ENCODE measurements at places on chromosomes 7 and 10.

GRCh38 chr7:152759949-152760853 lies 649 bp downstream of the ACTR3B start:
- peak; percentile 24 for DNase-seq

- DNase-seq: no peak
Measured at GRCh38 chr7:78279457-78279856, 480.9 kb downstream of the PHTF2 start.

GRCh38 chr10:49538381-49539319 lies at the start of gene ERCC6:
ERCC6 (minus strand) TSS chr10:49539121.
- DNase-seq: peak; percentile 99

DNA sequence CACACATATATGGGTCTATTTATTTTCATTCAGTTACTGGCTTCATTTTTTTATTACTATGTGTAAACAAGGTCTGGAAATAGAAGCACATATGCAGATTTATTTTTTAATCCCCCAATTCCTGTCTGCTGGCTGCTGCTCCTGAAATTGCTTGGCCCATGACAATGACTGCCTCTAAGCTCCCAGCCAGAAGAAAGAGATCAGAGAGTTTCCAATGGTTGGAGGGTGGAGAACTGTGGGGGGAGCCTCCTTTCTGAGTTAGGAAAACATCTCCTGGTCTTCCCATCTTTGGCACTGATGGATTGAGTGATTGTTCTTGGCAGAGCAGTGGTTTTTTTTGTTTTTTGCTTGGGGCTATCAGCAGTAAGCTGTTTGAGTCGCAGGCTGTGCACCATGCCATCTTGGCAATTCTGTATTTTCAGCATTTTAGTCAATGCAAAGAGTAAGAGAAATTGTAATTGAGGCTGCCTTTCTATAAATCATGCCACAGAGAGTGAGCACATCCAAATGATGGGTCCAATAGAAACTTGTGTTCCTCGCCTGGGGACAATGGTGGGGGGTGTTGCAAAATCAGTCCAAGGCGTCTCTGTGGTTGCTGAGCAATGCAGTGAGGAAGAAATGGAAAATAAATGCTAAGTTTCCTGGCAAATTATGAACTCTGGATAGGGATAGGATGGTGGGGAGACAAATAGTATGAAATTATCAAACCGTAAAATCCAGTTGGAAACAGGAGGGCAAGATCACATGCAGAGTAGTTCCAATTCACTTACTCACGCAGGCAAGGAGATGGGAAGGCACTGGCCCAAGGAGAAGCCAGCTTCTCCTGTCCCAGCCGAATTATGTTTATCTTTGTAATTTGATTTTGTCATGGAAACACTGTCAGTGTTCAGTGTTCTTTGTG lies 382.4 kb downstream of the SORCS3 start:
- no peak for DNase-seq

GRCh38 chr10:97849687-97850402 lies at the start of gene GOLGA7B:
GOLGA7B (plus strand) TSS chr10:97849843; CDS start chr10:97850304, 461 bp downstream.
- no peak for DNase-seq

DNA sequence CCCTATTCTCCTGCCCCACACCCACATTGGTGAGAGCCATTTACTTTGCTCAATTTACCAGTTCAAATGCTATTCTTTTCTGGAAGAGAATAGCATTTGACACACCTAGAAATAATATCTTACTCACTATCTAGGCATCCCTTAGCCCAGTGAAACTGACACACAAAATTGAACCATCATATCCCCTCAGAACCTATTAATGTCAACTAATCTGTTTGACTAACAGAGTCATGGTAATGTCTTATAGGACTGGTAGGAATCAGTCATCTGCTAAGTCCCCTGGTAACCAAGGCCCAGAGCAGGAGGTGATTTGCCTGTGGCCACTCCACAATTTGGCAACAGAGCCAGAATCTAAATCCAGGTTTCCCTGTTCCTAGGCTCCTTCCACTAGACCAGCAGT lies 63.3 kb downstream of the PPP1R3C start:
- no peak for DNase-seq

GRCh38 chr10:11896549-11897200 lies 73.5 kb downstream of the PROSER2 start:
- no peak for DNase-seq

DNA sequence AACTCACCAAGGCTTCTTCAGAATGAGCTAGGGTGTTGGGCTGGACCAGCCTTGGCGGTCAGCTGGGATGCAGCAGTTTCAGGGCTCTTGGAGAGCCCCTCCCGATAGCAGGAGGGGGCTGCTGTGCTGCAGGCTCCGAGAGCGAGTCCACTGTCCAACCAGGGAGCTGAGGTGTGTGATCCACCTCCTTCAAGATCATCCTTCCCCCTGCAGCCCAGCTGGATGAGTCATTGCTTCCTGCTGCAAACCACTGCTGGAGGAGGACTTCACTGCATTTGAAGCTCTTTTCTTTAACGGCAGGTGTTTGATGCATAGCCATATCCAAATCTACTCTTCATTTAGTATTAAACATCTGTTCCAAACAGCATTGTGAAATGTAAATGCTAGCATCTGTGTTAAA lies 54.2 kb upstream of the EBF3 start:
- DNase-seq: no peak

DNA sequence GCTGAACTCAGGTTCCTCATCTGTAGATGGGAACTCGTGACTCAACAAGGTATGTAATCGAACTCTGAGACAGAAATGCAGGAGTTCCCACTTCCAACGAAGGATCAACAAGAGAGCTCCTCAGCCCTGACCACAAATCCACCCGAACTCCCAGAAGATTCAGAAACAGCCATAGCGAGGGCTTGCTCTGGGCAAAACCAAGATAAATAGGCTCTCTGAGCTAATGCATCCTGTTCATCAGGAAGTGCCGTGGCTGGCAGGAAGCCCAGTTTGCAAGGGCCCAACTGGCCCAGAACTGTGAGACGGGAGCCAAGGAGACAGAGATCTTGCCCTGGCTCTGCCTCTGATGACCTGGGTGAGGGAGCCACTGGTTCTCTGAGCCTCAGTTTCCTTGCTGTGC lies 141.7 kb upstream of the PFKP start:
- no peak for DNase-seq

- DNase-seq: no peak
Measured at GRCh38 chr7:69659983-69660382, 61.7 kb downstream of the AUTS2 start.

DNA sequence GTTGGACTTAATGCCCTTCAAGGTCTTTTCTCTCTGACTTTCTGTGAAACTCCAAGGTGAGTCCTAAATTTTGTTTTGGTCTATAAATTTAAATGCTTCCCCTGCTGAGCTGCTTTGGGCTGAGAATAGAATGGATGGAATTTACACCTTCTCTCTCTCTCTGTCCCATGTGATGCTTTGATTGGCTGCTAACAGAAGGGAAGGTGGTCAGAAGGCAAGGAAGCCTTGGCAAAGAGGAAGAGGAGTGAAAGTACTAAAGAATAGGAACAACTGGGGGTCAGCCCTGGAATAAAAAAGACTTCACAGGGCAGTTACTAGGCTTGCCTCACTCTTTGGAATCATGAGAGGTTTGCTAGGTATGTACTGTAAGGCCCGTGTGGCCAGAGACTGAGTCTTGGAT lies 260.2 kb downstream of the AUTS2 start:
- DNase-seq: no peak

DNA sequence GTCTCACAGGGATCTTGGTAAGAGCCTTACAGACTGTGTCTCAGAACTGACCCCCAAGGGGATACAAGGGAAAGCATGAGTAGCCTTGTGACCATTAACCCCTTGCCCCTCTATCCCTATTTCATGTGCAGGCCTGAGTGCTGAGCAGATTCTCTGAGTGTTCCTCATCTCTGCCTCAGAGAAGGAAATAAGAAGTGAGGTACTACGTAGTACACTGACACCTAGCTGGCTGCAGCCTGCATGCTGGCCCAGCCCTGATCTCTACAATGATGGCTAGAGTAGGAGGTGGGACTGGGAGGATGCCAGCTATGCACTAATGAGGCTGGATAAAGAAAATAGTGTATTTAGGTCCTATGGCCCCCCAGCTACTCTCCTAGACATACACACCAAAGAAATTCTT lies 174.9 kb upstream of the HPS1 start:
- DNase-seq: no peak

- peak; percentile 79 for DNase-seq
Measured at GRCh38 chr10:33333260-33334101, 986 bp downstream of the NRP1 start.

DNA sequence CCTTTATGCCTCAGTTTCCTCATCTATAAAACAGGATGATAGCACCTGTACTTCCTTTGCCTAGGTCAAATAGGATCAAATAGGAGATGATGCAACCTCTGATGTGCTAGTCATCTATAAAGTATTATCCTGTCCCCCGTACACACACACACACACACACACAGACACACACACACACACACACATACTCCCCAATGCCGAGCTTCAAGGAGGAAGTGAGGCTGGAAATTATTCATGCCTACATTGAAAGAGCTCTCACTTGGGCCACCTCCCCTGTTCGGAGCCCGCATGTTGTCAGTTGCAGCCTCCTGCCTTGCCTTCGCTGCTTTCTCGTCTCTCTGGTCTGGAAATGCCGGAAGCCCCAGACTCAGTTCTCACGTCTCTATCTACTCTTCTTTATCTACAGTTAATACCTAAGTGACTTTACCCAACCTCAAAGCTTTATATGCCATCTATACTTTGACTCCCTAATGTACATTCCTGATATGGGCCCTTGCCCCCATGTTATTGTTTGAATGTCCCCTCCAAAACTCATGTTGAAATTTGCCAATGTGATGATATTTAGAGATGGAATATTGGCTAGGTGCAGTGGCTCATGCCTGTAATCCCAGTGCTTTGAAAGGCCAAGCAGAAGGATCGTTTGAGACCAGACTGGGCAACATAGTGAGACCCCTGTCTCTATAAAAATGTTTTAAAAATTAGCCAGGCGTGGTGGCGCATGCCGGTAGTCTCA lies 6.9 kb upstream of the UBE2H start:
- DNase-seq: peak; percentile 21

- DNase-seq: no peak
Measured at GRCh38 chr7:121557034-121557892, 161.2 kb upstream of the FAM3C start.

GRCh38 chr7:37416378-37417106 lies 32.1 kb downstream of the ELMO1 start:
- DNase-seq: no peak

- no peak for DNase-seq
Measured at GRCh38 chr7:79653136-79653631, 199.7 kb upstream of the MAGI2 start.

DNA sequence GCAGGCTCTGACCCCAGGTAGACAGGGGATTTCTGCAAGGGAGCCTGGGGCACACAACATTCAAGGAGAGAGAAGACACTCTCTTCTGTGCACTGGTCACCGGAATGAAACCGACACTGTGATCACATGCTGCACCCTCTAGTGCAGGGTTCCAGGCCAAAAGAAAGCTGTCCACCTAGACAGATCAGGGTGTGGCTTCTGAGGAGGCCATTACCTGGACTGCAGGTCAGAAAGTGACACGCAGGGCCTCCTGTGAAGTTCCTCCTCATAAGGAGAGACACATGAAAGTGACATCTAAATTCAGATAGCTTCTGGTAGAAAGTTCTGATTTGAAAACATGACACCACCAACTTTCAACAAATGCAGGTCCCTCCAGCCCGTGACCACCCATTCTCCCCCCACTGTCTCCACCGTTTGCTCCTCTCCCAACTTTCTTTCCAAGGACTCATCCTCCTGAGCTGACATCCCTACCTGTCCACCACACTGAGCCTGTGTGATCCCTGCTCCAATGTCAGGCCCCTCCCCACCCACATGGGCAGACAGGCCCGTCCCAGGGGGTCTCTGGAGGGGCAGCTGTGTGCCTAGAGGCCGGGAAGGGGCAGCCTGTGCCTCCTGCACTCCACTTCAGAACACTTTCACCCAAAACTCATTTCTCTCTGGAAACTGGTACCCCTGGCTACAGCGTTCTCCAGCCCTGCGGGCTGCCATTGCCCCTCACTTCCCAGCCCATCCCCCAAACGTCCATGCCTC lies 198.0 kb downstream of the TNS3 start:
- DNase-seq: no peak

GRCh38 chr7:24979863-24980533 lies at the start of gene OSBPL3:
OSBPL3 (minus strand) TSS chr7:24980178; CDS start chr7:24892472, 87,706 bp downstream.
- peak; percentile 95 for DNase-seq

DNA sequence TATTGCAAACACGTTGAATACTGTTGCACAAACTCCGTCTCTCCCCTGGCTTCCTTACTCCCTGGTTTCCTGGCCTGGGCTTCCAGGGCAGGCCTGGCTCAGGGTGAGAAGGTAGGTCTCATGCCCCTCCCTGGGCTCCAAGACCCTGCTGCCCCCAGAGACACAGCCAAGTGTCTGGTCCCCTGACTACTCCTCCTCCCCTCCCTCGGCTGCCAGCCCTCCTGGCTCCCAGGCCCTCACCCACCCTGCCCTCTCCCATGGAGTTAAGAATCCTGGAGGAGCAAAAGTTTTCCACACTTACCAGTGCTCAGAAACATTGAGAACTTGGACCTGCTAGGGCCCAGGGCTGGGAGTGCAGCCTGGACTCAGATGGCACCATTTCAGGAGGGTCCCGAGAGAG lies 47.2 kb upstream of the RABGEF1 start:
- no peak for DNase-seq

- DNase-seq: no peak
Measured at GRCh38 chr7:133699386-133699785, 427.8 kb upstream of the LRGUK start.

DNA sequence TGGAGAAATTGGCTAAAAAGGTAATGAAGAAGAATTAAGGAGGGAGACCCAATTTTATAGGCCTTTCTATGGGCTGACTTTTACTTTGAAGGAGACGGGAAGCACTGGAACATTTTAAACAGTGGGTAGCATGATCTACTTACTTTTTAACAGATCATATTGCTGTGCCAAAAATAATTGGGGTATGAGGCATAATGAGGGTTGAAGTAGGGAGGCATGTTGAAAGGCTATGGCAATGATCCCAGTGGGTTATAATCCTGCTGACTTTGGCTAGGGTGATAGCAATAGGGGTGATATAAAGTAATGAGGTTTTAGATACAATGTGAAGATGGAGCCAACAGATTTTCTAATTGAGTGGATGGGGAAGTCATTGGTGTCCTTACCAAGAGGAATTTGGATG lies 73.2 kb downstream of the GPR37 start:
- no peak for DNase-seq

DNA sequence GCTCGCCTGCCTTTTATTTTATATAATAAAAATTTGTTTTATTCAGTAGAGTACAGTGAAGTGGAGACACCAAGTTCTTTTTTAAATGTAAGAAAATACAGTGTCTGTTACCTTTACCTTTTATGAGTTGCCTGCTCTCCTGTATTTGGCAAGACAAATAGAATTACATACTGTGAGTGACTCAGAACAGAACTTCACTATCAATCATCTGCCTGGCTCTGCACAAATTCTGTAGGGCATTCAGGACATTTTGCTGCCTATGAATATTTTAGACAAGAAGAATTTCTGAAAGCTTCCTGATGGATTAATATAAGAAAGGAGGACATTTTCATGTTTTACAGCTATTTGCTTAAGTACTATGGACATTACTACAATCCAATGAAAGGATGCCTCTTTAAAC lies 135.4 kb upstream of the PHF14 start:
- DNase-seq: no peak

GRCh38 chr10:62946278-62946677 lies 130.1 kb upstream of the EGR2 start:
- no peak for DNase-seq

GRCh38 chr10:117726596-117727295 lies 184.2 kb downstream of the EMX2 start:
- no peak for DNase-seq

GRCh38 chr10:68562661-68563570 lies 2.8 kb downstream of the TET1 start:
- no peak for DNase-seq
